ENCODE measurements at places on chromosomes 3 and 15.
A peak's percentile ranks its signal among the peaks of the same experiment; 100 is the strongest.

DNA sequence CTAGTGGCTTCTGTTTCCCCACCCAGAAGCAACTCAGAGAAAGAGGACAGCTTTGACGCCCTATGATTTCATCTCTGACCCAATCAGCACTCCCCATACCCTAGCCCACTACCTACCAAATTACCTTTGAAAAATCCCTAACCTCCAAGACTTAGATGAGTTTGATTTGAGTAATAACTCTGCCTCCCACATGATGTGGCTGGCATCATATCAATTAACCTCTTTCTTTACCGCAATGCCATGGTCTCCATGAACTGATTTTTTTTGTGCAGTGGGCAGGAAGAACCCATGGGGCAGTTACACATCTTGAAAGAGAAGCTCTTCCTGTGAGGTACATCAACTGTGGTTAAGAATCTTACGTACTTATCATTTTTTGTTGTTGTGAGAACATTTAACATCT is 25.5 kb upstream of the APOD start:
- DNase-seq = no peak

DNA sequence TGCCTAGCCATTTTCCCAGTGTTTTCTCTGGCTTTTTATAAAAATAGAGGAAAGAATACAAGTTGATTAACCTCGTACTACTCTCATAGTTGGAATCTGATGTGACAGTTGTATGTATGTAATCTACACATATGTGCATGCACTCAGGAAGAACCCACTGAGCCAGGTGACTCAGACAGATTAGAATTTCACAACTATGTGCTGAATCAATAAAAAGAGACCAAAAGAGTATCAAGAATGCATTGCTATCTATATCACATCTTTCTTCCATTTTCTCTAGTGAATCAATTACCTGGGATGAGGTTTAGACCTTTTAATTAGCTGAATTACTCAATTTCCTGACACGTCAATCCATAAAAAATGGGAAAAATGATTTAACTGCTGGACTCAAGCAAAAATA is 319.3 kb upstream of the ATP10A start:
- no peak for DNase-seq

GRCh38 chr15:51195459-51195858 is 100.8 kb upstream of the TNFAIP8L3 start:
- DNase-seq = no peak

GRCh38 chr15:33678176-33678575 is 290.1 kb upstream of the CHRM5 start:
- DNase-seq = no peak

GRCh38 chr3:141402476-141403171 is 34.3 kb downstream of the ZBTB38 start:
- DNase-seq = peak; percentile 26

DNA sequence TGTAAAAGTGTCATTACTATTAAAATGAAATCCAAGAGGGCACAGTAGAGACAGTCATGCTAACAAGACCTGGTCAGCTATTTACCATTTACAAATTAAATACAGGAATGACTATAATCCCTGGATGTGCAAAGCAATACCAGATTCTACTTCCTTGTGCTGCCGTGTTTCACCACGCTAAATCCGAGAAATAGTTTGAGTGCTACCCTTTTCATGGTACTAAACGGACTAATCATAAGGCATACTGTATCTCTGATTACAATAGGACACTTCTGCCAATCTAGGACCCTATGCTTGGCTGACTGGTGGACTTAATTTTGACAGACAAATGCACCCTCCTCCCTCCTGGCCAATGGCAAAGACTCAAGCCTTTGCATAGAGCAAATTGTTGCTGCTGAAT is 63.0 kb upstream of the NR2F2 start:
- DNase-seq = no peak

- DNase-seq = no peak
These were observed 81.9 kb downstream of the IL1RAP start for GRCh38 chr3:190595807-190596206.

DNA sequence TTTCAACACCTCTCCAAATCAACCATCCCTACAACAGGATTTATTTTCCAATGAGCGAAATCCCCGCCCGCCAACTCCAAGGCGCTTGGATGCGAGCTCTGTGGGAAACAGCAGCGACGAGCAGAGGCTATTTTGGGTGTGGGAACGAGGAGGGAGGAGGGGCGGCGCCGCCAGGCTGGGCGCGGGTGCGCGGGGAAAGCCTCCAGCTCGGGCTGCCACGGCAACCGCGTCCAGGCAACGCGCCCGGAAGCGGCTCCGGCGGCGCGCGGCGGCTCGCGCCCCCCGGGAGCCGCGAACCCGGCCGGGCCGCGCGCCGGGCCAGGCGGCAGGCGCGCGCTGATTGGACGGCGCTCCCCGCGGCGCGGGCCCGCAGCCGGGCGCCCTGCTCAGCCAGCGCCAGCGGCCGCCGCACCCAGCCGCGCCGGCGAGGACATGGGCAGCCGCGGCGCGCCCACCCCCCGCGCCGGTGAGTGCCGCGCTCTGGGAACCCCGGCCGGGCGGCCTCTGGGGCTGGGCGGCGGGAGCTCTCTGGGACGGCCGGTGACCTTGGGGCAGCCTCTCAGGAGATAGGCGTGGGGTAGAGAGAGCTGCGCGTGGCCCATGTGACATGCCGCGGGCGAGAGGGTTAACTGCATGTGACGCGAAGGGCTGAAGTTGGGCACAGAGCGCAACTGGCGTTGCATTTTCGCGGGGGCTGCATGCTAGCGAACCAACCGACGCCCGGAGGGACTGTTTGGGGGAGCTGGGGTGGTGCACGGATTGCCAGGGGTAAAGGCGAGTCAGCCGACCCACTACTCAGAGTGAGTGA is at the start of gene FAM81A:
Gene FAM81A (plus strand): TSS at position 370 of the 808 bp plus-strand sequence. CDS start 20,441 bp downstream, outside the sequence.
- peak; percentile 69 for DNase-seq

GRCh38 chr3:126678693-126679317 is 23.9 kb upstream of the TXNRD3 start:
- peak; percentile 16 for DNase-seq

DNA sequence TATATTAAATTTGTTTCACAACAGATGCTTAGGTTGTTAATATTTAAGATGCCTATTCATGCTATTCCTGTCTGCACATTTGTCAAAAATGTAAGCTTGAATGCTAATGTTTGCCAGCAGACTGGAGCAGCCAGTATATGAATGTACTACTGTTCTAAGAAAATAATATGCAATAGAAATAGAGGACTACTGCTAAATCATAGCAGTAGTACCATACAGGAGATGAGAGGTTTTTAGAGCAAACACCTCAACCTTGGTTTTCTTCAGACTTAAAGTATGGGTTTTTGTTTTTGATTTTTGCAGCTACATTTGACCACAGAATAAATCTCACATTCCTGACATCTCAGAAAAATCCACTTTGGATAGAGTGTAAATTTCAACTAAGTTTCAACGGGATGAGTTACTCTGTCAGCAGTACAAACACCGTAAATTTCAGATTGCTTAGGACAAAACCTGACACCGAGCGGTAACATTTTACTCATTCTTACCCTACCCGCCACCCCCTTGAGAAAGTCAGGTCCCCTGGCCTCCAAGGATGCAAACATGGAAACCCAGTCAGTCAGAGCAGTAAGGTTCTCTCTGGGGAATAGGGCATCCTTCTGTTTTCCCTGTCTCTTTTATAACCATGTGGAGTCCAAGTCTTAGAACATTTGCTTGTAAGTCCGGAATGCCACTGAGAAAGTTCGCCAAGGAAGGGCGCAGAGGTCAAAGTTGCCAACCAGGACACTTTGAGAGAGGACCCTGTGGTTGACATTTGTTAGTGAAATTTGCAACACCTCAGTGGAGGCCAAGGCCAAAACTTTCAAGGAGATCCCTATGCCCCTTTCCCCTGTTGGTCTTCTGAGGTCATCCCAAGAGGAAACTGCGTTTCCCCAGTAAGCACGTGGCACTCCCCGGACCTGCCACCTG is 17.9 kb upstream of the SATB1 start:
- DNase-seq = no peak

DNA sequence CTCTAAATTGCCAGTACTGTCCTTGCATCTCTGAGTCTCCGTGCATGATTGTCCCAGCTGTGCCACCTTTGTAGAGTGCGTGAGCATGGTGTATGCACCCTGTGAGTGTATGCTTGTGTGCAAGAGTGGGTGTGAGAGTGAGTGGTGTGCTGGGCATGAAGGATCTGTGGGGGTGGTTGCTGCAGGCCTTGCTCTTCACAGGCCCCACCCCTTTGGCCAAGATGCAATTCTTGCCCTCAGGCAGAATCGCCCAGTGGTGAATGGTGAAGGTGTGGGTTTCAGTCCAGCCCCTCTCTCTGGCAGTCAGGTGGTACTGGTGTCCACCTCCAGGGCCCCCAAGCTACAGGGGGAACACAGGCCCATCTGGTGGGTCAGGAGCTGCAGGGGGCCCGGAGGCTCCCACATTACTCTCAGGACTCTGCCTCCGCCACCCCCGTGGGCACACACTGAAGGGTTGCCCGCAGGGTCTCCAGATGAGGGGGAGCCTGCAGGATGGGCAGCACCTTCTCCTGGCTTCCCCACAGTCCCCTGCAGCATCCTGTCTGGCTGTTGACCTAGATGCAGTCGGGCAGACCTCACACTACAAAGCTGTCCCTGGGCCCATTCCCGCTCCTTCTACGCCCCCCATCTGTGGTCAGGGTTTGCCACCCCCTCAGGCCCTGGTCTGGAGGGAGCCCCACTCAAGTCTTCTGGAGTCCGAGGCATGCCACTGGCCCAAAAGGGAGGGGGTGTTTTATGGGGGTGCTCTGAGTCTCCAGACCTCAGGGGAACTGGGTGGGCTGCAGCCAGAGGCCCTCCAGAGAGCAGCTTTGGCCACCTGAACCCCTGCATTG is 8.3 kb upstream of the ROPN1B start:
- DNase-seq = no peak

- DNase-seq = no peak
These were observed 50.9 kb downstream of the DPH6 start for GRCh38 chr15:35495080-35495479.

DNA sequence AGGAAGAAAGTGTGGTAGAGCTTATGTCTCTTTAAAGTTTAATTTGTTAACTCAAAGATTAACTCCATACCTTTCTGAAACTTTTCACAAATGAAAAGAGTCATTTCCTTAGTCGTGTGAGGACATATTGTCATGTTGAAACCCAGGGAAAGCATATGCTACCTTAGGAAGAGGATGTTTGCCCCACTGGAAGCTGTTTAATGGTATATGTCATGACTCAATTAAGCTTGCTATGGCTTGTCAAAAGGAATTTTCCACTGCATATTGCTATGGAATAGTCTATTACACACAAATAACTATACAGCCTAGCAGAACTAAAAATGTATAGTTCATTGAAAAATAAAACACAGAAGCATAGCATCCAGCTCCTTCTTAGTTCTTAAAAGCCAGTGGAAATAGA is 69.9 kb downstream of the NSUN3 start:
- no peak for DNase-seq

DNA sequence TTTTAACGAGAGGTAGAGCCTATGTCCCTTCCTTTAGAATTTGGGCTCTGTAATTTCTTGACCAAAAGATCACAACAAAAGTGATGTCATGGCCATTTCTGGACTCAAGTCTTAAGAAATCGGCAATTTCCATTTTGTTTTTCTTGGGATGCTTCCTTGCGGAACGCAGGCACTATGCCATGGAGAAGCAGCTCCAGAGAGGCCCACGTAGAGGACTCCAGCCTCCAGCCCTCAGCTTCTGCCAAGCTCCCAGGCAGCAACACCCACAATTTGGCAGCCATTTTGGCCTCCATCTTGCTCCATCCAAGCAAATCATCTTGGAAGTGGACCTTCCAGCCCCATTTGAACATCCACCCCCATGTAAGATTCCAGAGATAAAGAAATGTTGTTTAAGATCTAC is 6.0 kb upstream of the GPD1L start:
- no peak for DNase-seq

- DNase-seq = no peak
These were observed 95.0 kb upstream of the NEDD4 start for GRCh38 chr15:56088389-56088788.

GRCh38 chr3:53842436-53843194 is 3.6 kb downstream of the CHDH start:
- no peak for DNase-seq

- no peak for DNase-seq
These were observed 59.1 kb upstream of the SPRED1 start for GRCh38 chr15:38193496-38193895.

- DNase-seq = no peak
These were observed 99.4 kb upstream of the CTDSPL start for GRCh38 chr3:37762286-37762685.

- no peak for DNase-seq
These were observed 14.0 kb downstream of the NANOGP8 start for GRCh38 chr15:35071106-35071505.

GRCh38 chr3:10557781-10558373 is 52.5 kb upstream of the ATP2B2 start:
- no peak for DNase-seq

DNA sequence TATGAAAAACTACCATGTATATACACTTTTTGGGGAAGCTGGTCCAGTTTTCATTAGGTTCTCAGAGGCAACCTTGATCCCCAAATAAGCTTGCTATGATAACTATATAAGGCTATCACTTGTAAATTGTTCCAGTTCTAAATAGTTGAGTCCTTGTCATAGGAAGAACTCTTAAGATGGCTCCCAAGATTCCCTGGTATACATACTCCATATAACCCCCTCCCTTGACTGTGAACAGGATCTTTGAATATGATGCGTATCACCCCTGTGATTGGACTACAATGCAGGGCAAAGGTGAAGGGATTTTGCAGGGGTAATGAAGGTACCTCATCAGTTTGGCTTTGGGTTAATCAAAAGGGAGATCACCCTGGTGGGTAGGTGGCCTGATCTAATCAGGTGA is 48.6 kb upstream of the TRIM59 start:
- no peak for DNase-seq

DNA sequence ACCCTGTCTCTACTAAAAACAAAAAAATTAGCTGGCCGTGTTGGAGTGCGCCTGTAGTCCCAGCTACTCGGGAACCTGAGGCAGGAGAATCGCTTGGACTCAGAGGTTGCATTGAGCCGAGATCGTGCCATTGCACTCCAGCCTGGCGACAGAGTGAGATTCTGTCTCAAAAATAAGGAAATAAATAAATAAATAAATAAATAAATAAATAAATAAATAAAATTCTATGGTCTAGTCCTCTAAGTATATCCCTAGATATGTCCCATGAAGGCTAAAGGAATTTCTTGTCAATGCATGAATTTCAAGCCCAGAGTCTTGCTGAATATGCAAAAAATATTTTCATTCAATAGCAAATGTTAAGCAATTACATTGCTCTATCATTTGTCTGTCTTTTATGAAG is 149.0 kb downstream of the EPHA3 start:
- no peak for DNase-seq

- DNase-seq = no peak
These were observed 15.8 kb downstream of the WNT7A start for GRCh38 chr3:13863965-13864595.

DNA sequence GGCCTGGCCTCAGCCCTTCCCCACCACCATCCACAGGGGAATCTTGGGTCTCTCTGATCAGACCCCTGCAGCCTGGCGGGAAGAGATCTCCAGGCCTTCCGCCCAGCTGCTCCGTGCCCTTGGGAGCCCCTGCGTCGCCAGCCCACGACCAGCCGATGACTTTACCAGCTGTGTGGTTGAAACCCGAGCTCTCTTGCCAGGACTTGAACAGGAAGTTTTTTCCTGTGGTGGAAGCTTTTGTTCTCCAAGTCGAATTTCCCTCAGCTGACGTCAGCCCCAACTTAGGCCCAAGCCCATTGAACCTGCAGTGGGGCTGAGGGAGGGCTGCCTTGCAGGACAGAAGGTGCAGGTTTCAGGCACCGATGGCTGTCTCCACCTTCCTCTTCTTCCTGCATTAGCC is 51.7 kb upstream of the SMAD3 start:
- no peak for DNase-seq

Data from NCI-H187 (cell line).